H9 (cell line): ENCODE measurements at places on chromosomes 1 and 21. TPM values are rescaled to one million over a fixed set of nuclear protein-coding genes. Genes with fewer than 3 reads are reported as not detected.

The SLC45A1 gene
- total RNA-seq = 0.63 and 1.1 TPM in 2 replicates

DNA sequence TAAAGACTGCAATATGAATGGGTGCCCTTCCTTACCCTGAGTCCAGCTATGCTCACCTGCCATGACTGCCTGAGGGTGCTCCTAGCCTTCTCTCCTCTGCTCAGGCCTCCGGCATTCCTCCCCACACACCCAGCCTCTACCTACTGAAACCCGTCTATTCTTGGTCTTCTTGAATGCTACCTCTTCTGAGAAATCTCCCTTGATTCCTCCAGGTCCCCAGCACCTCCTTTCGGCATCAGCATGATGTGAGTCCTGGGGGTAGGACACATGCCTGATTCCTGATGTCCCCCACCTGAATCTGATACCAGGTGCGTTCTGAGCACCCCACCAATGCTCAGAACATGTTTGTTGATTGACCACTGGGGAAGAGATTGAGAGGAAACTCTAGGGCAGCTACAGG is 8.6 kb downstream of the LDLRAD1 start:
- H3K27ac ChIP-seq = no peak overlapping the region
- no peaks in the 10 kb centered on the region for H3K4me1 ChIP-seq
- DNase-seq = no peak
- H3K4me3 ChIP-seq = no peak overlapping the region
- no peaks in the 10 kb centered on the region for H3K36me3 ChIP-seq
- H3K27me3 ChIP-seq = no peaks in the 10 kb centered on the region

The CD5L gene
- not detected in 2 replicates for total RNA-seq

The C1orf74 gene
- total RNA-seq = 2.1 and 2.4 TPM in 2 replicates

The ITLN2 gene
- 2.4 and 2.9 TPM in 2 replicates for total RNA-seq

The AQP10 gene
- not detected in 2 replicates for total RNA-seq

The ERICH3 gene
- total RNA-seq = not detected in 2 replicates
